ENCODE measurements at places on chromosomes 11 and 22.

DNA sequence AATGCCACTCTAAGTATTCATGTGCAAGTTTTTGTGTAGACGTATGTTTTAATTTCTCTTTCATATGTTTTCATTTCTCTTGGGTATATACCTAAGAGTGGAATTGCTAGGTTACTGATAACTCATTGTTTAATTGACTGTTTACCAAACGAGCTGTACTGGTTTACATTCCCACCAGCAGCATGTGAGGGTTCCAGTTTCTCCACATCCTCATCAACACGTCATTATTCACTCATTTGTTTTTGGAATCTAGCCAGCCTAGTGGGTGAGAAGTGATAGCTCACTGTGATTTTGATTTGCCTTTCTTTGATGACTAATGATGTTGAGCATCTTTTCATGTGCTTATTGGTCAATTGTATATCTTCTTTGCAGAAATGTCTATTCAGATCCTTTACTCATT lies 4.0 kb downstream of the ANKRD13D start:
- no peak for DNase-seq

GRCh38 chr22:30362651-30363281 lies 6.0 kb downstream of the CCDC157 start:
- DNase-seq, result no peak

DNA sequence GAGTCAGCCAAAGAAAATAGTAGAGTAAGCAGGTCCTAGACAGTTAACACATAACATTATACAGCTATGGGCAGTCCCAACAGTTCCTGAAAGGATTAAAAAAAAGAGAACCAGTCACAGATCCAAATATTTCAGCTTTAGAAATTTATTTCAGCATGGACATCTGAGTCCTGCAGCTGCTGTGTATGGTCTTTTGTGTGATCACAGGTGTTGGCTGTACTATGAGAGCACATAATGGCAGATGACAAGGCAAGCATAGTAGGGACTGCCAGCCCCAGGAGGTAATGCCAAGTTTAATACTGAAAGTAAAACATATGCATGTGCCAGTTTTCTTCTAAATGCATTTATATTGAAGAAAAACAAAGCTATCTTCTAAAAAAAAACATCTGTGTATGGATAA lies 158.1 kb downstream of the GRIA4 start:
- DNase-seq, result no peak

DNA sequence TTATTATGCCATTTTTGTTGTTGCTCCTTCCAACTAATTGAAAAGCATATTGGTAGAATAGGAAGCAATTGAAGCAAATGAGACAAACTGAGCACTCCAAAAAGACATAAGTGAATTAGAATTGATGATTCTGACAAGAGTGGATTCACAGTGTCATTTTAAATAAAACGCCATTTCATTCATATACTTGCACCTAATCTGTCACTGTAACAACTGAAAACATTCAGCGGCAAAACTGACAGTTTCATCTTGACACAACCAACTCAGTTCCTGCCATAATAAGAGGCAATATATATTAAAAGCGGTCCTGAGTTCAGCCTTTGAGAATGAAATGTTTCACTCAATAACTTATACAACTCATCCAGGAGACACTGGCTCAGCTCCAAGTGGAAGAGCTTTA lies 306.8 kb downstream of the CNTN5 start:
- DNase-seq, result no peak

- DNase-seq, result no peak
Observed at GRCh38 chr11:125369808-125370207, 126.3 kb downstream of the FEZ1 start.

DNA sequence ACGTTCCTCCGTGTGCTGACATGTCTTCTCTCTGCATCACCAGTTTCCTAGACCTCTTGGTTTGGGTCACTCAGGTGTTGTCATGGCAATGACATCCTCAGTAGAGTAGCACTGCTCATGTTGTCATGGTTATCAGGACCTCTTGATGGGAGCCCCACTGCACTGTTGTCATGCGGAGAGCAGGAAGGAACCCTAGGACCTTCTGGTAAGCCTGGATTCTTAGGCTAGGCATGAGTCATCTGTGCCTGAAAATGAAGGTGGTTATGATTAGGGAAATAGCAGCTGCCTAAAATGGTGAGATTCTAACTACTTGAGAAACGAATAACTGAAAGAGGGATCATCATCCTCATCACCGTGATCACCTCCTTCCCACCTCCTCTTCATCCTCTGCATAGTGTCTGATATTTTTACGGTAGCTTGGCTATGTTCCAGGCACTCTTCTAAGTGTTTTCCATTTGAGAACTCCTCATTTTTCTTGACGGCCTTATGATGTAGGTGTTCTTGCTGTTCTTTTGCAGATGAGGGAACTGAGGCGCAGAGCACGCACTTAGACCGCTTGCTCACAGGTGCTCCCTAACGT lies 858.4 kb downstream of the NTM start:
- DNase-seq, result no peak

- no peak for DNase-seq
Observed at GRCh38 chr22:40749829-40750228, 69.3 kb downstream of the SLC25A17 start.

GRCh38 chr11:66429983-66430602 lies 8.6 kb downstream of the MRPL11 start:
- DNase-seq, result peak; percentile 91

- peak; percentile 28 for DNase-seq
Observed at GRCh38 chr11:134244593-134244992, 8.6 kb downstream of the THYN1 start.

DNA sequence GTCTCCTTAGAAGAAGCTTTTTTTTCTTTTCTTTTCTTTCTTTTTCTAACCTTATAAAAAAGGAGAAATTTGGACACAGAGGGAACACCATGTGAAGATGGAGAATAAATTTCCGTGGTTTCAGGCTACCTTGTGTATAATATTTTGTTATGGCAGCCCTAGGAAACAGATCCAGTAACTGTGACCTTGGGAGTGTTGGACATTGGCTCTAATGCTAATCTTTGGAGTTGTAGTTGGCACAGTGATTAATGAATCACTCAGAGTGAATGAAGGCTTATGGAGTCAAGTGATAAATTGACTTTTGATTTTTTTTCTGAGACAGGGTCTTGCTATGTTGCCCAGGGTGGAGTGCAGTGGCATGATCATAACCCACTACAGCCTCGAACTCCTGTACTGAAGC lies 15.5 kb upstream of the PHOX2A start:
- no peak for DNase-seq

GRCh38 chr11:112769584-112769983 lies 191.6 kb upstream of the NCAM1 start:
- DNase-seq, result no peak

DNA sequence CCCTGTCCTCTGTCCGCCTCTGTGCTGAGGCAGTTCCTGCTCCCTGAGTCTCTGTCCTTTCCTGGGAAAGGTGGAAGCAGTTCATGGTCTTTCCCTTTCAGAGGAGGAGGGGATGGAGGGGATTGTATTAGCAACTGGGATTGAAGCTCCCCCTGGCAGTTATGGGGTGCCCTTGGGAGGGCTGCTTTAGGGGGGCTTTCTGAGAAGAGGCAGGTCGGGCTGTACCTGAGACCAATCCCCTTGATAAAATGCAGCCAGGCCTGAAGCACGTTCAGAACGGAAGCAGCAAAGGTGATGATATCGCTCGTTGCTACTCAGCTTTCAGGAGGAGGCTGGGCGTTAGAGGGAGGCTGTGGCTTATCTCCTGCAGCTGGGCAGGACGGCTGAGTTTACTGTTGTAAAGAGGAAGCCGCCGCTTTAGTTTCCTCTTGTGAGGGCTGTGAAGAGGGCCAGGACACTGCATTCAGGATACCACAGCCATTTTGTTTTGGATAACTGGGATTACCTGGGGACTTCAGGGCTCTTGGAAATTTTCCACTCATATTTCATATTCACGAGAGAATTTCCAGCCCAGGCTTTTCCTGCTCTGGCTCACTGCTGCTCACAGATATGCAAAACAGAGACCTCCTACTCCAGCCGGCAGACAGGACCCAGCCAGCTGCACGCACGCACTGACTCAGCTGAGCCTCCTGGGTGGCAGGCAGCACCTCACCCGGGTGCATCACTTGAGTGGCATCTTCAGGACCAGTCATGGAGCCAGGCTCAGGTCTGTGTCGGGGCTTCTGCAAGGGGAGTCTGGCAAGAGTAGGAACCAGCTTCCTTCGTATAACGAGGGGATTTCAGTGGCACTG lies 798 bp downstream of the AMPD3 start:
- peak; percentile 74 for DNase-seq
